ENCODE measurements at places on chromosomes 6 and 20.

- DNase-seq, result no peak
Measured at GRCh38 chr20:47847884-47848485, 62.7 kb upstream of the SULF2 start.

DNA sequence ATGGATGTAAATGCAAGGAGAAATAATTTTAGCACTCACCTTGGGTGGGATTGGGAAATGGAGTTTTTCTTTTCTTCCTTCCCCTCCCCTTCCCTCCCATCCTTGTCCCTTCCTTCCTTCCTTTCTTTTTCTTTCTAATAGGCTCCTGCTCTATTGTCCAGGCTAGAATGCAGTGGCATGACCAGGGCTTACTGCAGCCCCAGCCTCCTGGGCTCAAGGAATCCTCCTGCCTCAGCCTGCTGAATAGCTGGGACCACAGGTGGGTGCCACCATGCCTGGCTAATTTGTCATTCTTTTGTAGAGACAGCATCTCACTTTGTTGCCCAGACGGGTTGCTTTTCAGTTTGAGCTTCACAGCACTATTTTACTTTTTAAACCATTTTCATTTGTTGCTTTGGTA, 21.5 kb upstream of the ATRN start:
- no peak for DNase-seq

DNA sequence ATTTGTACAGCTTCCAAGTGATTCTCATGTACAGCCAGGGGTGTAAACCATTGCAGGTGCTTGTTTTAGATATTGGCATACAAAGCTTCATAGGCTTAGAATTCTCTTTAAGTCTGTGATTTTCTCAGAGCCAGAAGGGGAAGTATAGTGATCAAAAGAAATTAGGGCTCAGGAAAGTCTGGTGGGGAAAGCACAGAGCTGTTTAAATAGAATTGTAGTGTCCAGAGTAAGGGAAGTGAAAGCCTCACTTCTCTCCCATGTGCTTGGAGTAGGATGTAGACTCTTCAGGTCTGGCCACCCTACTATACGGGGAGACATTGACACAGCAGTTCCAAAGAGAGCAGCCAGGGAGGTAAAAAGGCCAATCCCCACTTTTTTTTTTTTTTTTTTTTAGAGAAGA, 10.4 kb downstream of the GCNT2 start:
- no peak for DNase-seq

DNA sequence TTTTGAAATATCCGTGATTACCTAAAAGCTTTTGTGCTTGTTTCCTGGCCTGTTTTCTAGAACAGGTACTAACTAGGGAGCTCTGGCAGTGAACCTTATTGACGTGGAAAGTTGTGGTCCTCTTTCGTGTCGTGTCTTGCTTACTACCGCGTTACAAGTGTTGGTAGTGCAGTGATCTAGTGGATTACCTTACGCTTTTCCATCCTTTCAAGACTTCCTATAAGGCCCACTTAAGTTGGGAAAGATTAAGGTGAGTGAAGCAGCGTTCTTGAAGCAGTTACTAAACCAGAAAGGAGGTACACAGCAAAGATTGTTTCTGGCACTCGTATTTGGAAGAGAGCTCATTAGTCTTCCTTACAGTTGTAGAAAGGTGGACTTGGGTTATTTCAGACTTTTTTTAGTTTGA, 1.9 kb downstream of the PNRC1 start:
- no peak for DNase-seq

GRCh38 chr6:31871046-31871659, 7.6 kb downstream of the SLC44A4 start:
- peak; percentile 70 for DNase-seq
